NCI-H1436 treated with DMSO at 0.1 percent for 48 hours (cell line): ENCODE measurements at places on chromosomes 12 and 14.

DNA sequence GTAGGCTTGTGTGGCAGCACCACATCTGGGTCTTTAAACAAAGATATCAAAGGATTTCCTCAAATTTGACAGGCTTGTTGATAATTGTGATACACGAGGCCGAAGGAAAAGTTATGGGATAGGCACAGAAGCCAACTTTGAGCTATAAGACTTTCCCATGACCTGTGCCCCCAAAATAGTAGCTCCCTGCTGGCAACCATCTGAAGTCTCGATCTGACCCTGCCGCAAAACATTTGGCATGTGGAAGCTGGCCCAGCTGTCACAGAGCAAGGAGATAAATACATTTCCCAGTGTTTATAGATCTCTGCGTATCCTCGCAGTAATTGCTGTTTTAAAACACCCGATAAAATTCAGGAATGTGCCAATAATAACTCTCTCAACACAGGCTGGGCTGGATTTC lies 26.4 kb upstream of the RGS6 start:
- DNase-seq, result no peak

GRCh38 chr12:11826574-11826973 lies 177.1 kb downstream of the ETV6 start:
- no peak for DNase-seq

DNA sequence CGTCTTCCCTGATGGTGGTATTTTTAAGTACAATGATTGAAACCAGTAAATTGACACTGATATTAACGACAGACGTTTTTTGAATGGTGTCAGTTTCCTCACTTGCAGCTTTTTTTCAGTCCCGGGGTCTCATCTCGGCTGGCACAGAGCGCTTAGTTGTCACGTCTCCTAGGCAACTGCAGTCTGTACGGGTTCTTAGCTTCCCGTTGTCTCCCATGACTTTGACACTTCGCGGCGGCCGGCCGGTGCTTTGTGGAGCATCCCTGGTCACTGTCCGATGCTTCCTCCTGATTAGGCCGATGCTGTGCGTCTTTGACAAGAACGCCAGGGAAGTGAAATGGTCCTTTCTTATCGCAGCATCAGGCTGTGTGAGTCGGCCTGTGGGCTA lies 67.4 kb downstream of the ADGRD1 start:
- no peak for DNase-seq

DNA sequence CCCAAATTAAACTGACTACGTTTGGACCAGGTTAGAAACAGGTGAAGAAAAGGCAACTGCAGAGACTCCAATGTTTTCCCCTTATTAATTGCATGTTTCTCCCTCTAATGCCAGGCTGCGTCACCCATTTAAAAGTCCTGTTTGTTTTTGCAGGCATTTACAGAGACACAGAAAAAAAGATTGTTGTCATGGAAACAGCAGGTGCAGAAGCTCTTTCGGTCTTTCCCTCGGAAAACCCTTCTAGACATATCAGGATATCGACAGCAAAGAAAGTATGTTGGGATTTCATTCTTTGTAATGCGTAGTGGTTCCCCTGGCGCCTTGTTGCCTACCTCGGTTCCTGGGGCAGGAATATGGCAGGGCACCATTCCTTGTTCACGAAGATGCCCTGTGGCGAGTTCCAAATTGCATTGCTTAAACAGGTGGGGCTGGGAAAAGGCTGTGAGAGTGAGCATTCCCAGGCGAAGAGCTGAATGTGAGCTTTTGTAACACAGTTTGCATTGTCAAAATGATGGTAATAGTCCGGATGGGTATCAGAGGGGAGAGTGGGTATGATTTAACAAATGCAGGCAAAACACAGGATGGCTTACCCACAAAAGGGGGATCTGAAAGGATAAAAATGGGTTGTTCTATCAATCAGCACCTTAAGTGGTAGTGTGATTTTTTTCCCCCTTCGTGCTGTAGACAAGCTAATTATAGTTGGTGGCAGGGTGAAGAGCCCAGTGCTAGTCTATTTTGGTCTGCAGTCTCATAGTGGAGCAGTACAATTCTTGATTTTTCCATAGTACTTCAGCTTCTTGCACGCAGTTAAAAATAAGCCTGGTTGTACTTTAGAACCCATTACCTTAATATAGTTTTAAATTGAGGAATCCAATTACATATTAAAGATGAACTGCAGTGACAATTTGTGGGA lies 132.4 kb downstream of the GCH1 start:
- no peak for DNase-seq

- DNase-seq, result no peak
Measured at GRCh38 chr12:109927622-109928021, 27.5 kb downstream of the TCHP start.

GRCh38 chr14:73887694-73888459 lies 1.2 kb downstream of the ZNF410 start:
- no peak for DNase-seq

- DNase-seq, result no peak
Measured at GRCh38 chr12:17326649-17327048, 720.7 kb upstream of the LMO3 start.

DNA sequence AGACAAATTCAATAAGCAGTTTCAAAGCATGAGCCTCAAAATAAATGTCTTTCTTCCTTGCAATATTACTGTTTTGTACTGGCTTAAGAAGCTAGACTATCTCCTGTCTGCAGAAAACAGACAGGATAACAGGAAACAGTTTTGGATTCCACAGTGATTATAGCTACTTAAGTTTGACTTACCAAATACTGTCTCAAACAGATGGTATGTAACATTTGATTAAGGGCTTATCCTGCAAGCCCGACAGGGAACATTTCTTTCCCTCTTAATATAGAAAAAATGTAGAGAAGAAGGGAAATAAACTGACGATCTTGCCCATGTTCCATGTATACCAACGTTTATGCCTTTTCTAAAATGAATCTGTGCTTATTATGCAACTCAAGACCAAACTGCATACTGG lies 179.9 kb upstream of the EEA1 start:
- DNase-seq, result no peak

DNA sequence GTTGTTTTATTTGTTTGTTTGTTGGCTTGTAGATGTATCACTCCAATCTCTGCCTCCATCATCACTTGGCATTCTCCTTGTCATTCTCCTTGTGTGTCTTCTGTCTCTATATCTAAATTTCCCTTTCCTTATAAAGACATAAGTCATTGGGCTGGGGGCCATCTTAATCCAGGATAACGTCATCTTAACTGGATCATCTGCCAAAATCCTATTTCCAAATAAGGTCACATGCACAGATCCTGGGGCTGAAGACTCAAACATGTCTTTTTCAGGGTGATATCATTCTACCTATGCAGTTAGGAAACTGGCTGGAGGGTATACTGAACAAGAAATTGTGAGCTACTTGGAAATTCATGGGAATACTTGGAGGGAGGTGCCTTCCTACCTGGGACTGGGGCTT lies 8.7 kb upstream of the CCDC60 start:
- no peak for DNase-seq

DNA sequence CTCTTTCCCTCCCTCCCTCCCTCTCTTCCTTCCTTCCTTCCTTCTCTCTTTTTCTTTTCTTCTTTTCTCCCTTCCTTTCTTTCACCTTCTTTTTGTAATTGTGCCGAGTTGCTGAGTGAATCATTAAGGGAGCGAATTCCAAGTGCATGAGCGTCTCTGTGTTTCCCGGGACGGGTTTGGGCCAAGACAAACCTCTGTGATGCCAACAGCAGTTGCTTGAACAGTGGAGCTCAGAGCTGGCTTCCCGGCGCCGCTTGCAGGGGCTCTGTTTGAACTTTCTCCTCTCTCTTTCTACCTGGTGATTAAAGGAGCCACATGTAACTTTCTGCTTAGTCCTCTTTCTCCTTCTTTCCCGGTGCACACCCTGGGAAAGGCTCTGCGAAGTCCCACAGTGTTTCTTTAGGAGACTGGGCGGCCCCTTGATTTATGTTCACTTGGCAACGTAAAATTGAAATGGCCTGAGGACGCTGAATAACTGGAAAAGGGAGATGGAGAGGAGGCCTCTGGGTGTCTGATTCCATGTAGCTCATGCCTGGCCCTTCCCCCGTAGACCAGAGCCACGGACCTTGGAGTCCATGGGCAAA lies 33.7 kb upstream of the MAP1LC3B2 start:
- no peak for DNase-seq

DNA sequence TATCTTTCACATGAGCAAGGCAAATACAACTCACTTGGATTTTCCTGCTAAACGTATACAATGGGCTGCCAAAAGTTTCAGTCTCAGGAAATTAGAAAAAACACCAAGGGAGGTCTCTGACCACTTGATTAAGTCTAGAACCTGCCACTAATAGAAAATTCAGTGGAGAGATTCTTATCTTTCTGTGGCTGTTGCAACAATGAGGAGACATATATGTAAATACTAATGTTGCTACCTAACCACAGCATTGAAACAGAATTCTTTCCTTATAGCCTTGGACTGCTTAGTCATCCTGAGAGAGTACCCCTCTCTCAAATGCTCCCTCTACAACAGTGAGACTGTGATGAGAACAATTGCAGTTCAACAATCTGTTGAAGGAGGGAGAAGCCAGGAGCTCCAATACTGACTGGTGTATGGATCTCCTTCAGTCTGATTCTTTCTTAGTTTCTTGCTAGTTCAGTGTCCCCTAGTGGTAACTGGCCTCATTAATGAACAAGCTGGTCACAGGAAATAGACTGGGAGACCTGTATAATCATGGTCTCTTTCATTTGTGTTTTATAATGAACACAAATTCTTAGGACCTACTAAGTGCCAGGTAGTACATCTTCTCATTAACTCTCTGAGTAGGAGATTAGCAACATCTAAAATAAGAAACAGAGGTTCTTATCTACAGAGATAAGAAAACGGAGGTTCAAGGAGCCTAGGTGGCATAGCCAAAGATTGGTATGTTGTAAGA lies 164.5 kb downstream of the SLC38A4 start:
- peak; percentile 70 for DNase-seq

GRCh38 chr14:95146079-95146771 lies 11.1 kb downstream of the DICER1 start:
- DNase-seq, result no peak

DNA sequence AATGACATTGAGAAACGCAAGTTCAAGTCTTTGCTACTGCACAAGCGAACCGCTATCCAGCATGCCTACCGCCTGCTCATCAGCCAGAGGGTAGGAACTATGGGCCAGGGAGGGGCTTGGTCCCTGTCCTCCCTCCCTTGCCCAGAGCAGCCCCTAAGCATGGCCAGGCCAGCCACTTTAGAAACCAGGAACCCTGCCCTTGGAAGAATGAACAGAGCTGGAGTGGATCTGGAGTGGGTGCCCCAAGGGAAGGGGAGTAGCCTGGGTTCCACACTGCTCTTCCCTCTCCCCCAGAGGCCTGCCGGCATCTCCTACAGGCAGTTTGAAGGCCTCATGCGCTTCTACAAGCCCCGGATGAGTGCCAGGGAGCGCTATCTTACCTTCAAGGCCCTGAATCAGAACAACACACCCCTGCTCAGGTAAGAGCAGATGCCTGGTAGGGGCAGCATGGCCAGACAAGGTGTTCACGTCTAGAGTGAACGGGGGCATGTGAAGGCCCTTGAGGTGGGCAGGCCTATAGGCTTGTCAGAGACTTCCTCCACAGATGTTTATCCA lies 55.8 kb downstream of the TPCN1 start:
- DNase-seq, result no peak

GRCh38 chr12:48996794-48997718 lies 2.1 kb downstream of the DDN start:
- no peak for DNase-seq

- DNase-seq, result peak; percentile 38
Measured at GRCh38 chr12:19234171-19234704, 104.7 kb downstream of the PLEKHA5 start.

DNA sequence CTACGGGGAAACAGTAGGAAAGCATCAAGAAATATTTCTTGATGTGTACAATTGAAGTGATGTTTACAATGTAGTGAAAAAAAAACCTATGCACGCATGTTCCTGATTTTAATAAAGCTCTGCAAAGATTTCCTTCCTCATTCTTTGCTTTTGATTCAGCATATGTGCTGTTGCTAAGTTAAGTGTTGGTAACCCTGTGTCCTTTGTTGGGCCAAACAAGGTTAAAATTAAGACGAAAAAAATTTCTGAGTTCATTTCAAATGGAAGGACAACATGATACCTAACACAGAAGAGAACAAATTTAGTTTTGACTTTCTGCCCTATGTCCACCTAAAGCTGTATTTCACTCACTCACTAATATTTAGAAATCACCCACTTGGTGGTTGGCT lies 62.8 kb downstream of the PPP2R5C start:
- no peak for DNase-seq
